ENCODE measurements at places on chromosomes 7 and 10.
A peak's percentile ranks its signal among the peaks of the same experiment; 100 is the strongest.

GRCh38 chr7:18384491-18385143 is 110.9 kb upstream of the HDAC9 start:
- DNase-seq, result no peak

- DNase-seq, result no peak
Measured at GRCh38 chr10:17217631-17218232, 10.3 kb upstream of the VIM start.

- DNase-seq, result no peak
Measured at GRCh38 chr10:43192884-43193283, 54.6 kb downstream of the CSGALNACT2 start.

DNA sequence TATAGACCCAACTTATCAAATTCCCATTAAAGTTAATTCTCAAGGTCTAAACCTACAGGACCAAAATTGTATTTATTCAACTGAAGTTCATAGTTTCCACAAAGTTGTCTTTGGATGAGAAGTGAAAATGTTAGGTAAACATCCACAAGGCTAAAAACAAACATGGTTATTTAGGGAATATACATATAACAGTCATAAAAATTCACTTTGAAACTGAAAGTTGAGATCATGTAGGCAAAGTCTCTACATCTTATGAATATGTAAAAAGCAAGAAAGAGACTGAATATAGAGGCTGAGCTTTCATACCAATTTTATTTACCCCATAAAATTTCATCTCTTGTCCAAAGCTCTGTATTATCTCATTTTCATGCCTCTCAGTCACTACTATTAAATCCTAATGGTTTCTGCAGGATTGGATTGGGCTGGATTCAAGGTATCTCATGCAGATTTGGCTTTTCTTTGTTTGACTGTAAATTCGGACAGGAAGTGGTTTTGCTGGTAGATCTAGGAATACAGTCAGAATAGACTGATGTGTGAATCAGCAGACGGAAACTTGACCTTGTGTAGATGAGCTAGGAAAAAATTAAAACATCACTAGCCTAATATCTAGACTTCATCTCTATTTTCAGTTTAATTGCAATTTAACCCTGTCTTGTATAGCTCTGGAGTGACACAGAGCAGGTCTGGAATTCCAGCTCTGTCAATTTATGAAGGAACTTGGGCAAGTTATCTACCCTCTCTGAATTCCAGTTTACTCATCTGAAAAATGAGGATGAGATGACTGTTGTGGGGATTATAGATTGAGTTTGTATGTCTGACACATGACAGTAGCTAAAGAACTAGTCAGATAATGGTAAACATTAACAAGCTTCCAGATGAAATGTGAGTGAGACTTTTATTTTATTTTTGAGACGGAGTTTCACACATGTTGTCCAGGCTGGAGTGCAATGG is 27.3 kb upstream of the SKAP2 start:
- no peak for DNase-seq

DNA sequence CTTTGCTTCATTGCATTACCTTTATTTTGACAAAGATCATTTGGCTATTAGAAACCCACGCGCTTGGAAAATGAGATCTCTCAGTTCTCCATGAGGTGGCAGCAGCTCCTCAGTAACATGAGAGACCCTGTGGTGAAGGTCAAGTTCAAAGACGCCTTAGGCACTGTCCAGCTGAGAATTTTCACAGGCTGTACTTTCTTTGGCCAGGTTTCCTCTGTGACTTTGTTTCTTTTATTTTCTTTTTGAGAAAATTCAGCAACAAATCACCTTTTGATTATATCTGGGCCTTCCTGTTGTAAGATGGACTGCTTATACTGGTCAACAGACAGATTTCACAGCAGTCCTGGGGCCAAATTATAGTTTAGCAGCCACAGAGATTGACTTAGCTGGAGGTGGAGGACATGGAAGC is 54.5 kb downstream of the RAB18 start:
- no peak for DNase-seq

DNA sequence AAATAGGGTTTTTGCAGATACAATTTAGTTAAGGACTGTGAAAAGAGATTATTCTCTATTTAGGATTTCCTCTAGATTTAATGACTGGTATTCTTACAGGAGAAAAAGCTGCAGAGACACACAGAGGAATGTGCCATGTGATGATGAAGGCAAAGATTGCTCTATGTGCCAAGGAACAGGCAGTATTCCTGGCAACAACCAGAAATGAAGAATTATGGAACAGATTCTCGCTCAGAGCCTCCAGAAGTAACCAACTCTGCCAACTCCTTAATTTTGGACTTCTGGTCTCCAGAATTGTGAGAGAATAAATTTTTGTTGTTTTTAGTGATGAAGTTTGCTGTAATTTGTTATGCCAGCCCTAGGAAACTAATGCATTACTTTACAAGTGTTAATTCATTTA is 307.6 kb upstream of the SEMA3A start:
- DNase-seq, result no peak

DNA sequence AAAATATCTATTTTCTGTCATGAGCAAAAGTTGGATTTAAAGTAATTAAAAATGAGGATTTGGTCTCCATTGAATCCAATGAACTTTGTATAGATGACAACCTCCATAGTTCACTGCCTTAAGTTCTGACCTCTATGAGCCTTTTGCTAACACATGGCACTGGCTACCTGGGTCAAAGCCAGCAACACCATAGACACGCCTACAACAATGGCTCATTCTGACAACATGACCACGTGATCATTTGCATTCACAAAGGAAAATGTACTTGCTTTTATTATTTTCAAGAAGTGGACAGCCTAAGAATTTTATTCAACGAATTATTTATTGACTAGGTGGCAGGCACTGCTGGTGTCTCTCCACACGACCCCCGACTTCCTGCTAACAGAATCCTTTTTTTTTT is 90.6 kb downstream of the CARD11 start:
- no peak for DNase-seq

DNA sequence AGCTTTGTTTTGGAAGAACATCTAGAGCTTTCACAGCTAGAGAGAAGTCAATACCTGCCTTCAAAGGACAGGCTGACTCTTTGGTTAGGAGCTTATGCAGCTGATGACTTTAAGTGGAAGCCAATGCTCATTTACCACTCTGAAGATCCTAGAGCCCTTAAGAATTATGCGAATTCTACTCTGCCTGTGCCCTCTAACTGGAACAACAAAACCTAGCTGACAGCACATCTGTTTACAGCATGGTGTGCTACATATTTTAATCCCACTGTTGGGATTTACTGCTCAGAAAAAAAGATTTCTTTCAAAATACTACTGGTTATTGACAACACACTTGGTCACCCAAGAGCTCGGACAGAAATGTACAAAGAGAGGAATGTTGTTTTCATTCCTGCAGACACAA is 57.3 kb downstream of the PALS2 start:
- no peak for DNase-seq

DNA sequence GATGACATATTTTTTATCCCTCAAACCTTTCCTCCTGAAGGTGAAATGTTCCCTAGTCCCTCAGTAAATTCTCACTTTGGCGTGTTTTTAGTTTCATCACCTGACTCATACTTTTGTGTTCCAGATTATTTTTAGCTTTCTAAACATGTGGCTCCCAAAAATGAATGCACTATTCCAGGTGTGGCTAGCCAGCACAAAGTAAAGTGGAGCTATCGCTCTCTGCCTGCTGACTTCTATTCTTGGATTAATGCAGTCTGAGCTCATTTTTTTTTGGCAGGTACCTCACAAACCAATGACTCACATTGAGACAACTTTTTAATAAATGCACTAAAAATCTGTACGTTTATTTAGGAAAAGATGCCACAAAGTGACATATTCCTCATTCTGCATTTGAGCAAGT is 58.8 kb upstream of the LANCL2 start:
- no peak for DNase-seq

DNA sequence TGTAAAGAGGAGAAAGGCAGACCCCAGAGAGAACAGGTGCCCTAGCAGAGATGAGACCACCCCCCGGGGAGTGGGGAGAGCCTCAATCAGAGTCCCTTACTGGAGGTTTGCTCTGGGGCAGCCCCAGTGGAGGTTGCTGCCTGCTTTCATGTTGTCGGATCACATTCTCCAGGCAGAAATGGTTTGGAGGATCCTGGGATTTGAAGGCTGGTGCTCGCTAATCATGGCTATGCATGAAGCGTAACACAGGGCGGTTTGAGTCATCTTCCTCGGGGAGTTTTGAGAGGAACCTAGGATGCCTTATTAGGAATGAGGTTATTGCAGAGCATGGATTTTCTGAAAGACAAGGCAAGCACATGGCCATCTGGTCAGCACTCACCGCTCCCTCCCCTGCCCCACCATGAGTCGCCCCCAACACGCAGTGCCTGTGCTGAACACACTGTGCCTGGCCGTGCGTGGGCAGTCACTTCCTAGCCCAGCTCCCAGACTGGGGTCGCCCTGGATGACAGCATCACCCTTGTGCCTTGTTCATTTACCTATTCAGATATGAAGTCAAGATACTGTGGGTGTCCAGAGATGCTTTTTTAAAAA is 319.9 kb downstream of the DPP6 start:
- DNase-seq, result no peak

- no peak for DNase-seq
Measured at GRCh38 chr10:34205452-34205851, 609.6 kb downstream of the PARD3 start.

- no peak for DNase-seq
Measured at GRCh38 chr7:11376529-11376928, 402.9 kb downstream of the PHF14 start.

- DNase-seq, result no peak
Measured at GRCh38 chr7:13656330-13656729, 333.1 kb downstream of the ETV1 start.

DNA sequence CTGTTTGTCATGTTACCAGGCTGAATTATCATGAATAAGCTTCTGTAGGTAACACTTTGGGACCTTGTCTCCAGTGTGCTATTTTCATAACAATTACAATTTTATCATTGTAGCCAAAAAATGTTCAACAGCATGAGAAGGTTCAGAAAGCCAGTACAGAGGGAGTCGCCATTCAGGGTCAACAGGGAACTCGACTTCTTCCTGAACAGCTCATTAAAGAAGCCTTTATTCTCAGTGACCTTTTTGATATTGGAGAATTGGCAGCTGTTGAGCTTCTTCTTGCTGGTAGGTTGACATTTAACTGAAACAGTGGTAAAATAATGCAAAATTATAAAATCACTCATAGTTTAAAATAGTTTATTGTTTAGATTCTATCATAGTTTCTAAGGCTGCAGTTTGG is 15.8 kb downstream of the NUP205 start:
- no peak for DNase-seq

DNA sequence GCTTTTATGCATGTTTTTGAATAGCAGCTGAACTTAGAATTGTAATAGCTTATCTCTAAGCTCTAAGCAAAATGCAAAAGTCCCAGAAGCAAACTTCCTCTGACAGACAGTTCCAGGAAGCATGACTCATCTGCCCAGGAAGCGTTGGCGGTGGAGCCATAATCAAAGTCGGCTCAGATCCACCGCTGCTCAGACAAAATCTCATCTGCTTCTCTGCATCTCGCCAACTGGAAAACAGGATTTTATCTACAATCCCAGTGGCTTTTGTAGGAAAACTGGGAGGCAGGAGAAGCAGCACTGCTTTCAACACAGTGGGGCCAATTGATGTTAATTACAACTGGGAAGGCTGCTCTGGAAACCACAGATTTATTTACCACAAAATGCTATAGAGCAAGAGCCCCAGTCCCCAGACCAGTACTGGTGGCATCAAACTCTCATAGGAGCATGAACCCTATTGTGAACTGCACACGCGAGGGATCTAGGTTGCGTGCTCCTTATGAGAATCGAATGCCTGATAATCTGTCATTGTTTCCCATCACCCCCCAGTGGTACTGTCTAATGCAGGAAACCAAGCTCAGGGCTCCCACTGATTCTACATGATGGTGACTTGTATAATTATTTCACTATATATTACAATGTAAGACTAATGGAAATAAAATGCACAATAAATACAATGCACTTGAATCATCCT is 99.9 kb downstream of the CUBN start:
- peak; percentile 90 for DNase-seq

- no peak for DNase-seq
Measured at GRCh38 chr10:78416031-78417011, 382.7 kb downstream of the RPS24 start.

GRCh38 chr7:41997151-41997550 is 239.9 kb downstream of the GLI3 start:
- no peak for DNase-seq

- peak; percentile 23 for DNase-seq
Measured at GRCh38 chr10:55630491-55631056, 730.5 kb downstream of the ZWINT start.

- DNase-seq, result no peak
Measured at GRCh38 chr7:42227541-42227935, 9.5 kb downstream of the GLI3 start.

- DNase-seq, result no peak
Measured at GRCh38 chr10:16521311-16522016, at the start of gene C1QL3. C1QL3 (minus strand) TSS chr10:16521879; CDS start chr10:16521065, 814 bp downstream.

GRCh38 chr10:101839416-101840063 is 4.1 kb downstream of the KCNIP2 start:
- DNase-seq, result peak; percentile 78

DNA sequence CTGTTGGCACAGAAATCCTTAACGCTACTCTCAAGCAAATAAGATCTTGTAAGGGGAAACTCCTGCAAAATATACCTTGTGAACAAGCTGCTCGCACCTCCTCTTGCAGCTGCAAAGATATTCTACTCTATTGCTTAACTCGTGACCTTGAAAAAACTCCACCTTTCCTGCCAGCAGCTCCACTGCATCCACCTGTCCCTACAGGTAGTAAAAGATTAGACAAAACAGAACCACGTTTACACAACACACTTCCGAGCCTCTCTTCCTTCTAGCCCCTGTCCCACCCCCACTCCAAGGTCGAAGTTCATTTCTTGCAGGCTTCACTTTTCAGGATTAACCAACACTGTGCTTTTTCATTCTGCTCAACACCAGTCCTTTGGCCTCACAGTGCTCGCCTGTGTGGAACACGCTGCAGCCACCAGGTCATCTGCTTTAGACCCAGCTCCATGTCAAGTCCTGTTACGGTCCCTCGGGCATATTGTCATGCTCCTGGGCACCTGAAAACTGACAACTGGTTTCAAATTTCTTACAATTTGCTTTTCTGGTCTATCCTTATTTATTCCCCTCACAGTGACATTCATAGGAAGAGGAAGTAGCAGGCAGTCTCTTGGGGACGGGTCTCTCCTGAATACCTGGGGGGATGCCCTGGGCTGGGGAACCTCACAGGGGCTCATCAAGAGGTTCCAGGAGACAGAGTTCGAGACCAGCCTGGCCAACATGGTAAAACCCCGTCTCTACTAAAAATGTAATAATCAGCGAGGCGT is 165.8 kb upstream of the KLF14 start:
- DNase-seq, result no peak

DNA sequence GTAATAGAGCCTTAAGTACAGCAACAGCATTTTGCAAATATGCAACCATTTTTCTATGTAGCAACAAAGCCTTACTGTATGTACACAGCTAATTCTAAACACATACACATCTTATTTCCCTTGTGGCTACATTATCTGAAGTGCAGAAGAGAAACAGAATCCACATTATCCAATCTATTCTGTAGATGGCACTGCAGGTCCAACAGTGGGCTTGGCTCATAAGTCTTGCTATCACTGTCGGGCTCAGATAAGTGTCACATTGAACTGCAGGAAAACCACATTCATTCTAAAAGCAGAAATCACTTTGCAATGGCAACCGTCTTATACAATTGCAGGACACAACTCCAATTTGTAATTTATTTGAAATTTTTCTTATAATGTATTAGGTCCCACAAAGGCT is 109.8 kb upstream of the NOBOX start:
- no peak for DNase-seq

- peak; percentile 52 for DNase-seq
Measured at GRCh38 chr10:88232983-88233543, 350.1 kb downstream of the RNLS start.

All from right cardiac atrium (tissue), 5 donors.